ENCODE measurements at places on chromosomes 7 and 10.

DNA sequence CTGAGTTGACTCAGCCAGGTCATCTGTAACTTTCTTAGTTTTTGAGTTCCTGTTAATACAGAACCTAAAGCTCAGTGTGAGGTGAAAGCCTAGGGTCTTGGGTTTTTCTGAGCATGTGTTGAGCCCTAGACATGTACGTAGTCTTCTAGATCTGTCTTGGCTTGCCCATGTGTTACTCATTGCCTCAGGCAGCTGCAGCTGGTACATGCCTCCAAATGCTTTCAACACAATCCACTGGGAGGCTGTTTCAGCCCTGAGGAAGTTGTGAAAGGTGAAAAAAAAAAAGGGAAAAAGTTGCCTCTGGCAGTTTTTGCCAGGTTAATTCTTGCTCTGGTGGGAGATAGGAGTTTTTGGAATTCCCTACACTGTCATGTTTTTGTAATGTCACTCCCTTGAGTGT lies 134.6 kb downstream of the RNF216 start:
- DNase-seq, result no peak

DNA sequence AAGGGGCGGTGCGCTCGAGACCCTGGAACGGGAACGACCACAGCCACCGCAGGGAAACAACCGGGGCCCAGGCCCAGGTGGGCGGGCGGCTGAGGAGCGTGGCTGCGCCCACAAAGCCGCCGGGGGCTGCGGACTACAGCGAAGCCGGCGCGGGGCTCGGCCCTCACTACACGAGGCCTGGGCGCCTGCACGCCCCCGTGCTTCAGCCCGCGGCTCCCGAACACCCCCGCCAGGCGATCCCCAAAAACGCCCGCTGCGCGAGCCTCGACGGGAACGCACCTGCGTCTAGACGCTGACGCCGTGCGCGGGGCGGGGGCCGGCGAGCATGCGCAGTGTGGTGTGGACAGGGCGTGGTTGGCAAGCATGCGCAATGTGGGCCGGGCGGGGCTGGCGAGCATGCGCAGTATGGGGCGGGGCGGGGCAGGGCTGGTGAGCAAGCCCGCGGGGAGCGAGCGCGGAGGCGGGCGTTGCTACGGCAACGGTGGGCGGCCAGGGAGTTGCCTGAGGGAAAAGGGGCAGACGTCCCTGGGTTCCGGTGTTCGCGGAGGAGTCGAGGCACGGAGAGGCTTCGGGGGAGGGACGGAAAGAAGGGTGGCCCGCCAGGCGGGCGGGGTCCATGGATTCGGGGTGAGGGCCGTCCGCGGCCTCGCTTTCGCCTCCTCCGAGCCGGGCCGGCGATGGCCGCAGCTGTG lies at the start of gene RNF32:
Gene RNF32 (plus strand): TSS at position 518 of the 692 bp plus-strand sequence. CDS start 3,104 bp downstream, outside the sequence.
- peak; percentile 85 for DNase-seq

DNA sequence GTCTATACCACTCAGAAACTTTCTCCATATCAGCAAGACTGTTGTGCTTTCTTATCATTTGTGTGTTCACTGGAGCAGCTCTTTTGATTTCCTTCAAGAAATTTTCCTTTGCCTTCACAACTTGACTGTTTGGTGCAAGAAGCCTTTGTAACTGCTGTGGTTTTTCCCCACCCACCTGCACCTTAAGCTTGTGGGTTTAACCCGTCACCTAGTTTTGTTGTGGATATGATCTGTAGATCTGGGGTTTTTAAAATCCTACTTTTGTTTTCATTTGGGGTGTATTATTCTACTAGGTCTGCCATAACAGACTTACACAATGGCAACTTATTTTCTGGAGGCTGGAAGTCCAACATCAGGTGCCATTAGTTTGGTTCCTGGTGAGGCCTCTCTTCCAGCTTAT lies 30.5 kb upstream of the CHST3 start:
- DNase-seq, result no peak

GRCh38 chr7:38410056-38410455 lies 136.6 kb upstream of the TARP start:
- DNase-seq, result no peak

DNA sequence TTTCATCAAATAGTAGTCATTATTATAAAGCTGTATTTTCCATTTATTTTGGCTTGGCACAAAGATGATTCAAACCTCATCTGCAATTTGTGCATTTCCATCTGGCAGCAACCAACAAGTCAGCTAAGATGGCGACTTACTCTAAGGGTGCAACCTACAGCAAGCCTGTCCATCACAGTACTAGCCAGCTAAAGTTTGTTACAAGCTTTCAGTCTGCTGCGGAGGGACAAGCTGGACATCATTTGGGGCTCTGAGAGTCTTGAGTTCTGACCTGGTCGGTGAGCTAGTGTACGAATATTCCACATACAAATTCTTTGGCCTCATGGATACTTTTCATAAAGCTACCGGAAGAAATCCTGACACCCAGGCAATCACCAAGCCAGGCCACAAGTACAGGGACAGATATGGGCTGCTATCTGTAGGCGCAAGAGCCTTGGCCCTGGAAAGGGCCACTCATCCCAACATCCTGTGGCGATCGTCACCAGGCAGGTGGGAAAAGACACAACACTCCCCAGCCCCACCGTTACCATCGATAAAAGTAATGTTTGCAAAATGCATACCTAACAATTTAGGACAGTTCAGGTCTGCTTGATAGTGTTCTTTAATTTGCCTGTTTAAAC lies 307.6 kb downstream of the SKIDA1 start:
- DNase-seq, result no peak

GRCh38 chr7:54664235-54665228 lies 94.5 kb downstream of the SEC61G start:
- peak; percentile 68 for DNase-seq

- no peak for DNase-seq
These were observed 92.0 kb upstream of the CALN1 start for GRCh38 chr7:72504061-72504706.

- no peak for DNase-seq
These were observed 21.1 kb downstream of the FAM53B start for GRCh38 chr10:124722798-124723783.

GRCh38 chr7:103668279-103668941 lies 222.4 kb upstream of the SLC26A5 start:
- no peak for DNase-seq

- DNase-seq, result no peak
These were observed 182.5 kb downstream of the SEMA3D start for GRCh38 chr7:85004402-85004801.

- DNase-seq, result no peak
These were observed 595 bp upstream of the SUN1 start for GRCh38 chr7:831596-832166.

- DNase-seq, result no peak
These were observed 37.0 kb downstream of the CPVL start for GRCh38 chr7:29109358-29109757.

- no peak for DNase-seq
These were observed 18.4 kb downstream of the FAM53B start for GRCh38 chr10:124725791-124726190.

DNA sequence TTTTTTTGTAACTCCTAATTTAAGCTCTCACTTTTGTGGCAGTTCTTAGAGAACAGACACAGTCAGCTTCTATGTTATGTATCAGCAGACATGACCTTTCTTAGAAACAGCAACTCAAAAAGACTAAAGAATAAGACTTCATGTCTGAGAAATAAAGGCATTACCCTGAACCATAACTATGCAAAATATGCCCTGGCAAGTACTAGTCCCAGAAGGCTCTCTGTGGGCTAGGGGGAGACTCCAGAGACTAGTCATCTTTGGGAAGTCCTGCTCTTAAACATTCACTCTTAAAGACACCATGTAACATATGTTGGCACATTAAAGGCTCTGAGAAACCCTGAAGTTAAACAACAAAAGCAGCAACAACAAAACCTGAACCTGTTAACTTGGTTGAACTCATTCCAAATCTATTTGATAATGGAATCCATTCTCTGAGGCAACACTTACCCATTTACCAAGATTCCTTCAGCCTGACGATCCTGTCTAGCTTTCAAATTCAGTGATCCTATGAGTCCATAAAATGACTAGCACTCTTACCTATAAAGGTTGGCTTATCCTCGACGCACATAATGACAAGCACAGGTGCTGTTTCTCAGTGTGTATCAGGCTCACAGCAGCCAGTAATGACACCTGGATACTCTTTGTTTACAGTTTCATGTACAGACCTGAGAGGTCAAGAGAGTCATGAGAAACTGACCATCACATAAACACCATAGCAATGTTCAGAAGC lies 62.3 kb downstream of the OSBPL3 start:
- DNase-seq, result no peak

Data from dorsolateral prefrontal cortex (tissue), 122 donors.